ENCODE measurements at places on chromosomes 11 and 22.

- DNase-seq: no peak
These were observed 5.7 kb downstream of the ZP1 start for GRCh38 chr11:60872961-60873524.

DNA sequence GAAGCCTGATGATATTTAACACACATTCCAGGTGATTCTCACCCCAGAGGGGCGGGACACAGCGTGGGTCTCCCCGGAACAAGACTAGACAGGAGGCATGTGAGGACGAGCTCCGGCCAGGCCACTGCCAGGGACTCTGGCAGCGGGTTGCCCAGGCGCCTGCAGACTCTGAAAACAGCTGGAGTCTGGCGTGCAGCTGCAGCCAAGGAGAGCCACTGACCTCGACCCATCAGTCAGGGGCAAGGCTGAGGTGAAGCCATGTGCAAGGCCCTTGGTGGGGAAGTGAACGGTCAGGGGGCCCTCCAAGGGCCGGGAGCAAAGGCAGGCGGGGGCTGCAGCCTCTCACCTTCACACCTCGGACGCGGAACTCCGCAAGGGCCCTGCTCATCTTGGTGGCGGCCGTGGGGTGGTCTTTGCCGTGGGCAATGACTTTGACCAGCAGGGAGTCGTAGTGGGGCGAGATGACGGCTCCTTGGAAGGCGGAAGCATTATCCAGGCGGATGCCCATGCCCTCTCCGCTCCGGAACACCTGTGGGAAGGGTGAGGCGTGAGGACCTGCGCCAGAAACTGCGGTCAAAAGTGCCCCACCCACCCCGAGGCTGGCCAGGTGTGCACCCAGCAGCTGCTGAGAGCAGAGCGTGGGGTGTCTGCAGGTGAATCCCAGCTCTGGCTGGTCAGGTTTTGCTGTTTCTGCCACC, 6.7 kb downstream of the LRFN4 start:
- no peak for DNase-seq

DNA sequence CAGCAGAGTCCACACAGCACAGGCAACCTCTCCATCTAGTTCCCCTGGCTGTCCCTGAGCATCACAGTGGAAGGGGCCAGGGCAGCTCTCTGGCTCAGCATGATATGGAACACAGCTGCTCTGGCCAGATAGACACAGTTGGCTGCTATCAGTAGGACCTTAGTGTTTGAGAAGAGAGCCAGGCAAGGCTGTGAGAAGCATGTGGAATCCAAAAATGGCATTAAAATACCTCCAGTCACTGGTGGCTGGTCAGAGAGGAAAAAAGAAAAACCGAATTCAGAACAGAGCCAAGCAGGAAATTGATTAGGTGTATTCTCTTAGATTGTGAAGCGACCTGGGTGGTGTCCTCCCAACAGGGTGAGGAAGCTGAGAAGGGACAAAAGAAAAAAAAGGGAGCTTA, 27.9 kb downstream of the SERPINH1 start:
- no peak for DNase-seq

- no peak for DNase-seq
These were observed 26.2 kb downstream of the SUSD2 start for GRCh38 chr22:24207264-24208011.

DNA sequence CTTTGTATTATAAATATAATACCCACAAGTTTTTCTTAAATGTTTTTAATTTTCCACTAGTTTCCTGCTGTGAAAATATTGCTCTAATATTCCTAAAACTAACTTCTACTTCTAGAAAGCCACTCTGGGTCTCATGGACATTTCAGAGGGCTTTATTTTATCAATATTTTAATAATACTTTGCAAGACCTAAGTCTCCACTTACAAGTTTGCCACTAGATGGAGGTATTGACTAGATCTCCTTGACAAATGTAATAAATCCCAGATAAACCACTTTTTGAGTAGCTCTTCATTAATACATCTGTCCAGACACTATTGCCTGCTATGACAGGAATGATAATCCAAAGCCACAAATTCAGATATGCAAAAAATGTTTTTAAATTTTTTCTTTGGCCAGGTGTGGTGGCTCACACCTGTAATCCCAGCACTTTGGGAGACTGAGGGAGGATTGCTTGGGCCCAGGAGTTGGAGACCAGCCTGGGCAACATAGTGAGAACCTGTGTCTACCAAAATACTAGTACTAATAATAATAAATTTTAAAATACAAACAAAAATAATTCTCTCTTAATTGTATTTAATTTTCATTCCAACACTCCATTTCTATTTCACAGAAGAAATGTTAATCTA, 3.5 kb upstream of the ACAT1 start:
- no peak for DNase-seq

DNA sequence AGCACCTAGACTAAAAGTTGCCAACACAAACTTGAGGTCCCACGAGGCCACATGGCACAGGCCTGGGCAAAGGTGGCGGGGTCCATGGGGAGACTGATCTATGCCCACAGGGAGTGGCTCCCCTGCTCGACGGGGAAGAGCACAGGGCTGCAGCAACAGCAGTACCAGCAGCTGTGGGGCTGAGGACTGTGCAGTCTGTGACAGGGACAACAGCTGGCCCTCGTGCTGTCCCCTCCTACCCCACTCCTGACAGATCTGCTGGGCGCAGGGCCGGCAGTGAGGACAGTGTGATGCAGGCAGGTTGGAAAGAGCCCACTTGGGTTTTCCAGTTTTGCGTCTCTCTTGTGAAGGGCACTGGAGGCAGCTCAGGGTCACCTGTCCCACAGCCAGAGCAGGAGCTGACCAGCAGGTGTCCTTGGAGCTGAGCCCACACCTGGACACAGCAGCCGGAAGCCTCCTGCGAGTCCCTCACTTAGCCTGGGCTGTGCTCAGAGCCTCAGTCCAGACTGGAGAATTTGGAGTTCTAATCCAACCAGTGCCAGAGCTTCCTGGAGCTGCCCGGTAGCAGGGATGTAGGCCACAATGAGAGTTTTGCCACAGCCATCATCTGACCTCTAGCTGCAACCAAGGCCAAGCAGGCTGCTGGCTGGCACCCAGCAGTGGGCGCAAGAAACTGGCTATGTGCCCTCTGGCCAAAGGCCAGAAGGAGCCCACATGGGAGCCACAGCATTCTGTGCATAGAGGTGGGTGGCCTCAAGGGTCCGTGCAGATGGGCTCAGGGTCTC, 3.6 kb upstream of the GAS2L1 start:
- DNase-seq: no peak

- no peak for DNase-seq
These were observed 4.7 kb downstream of the HEPHL1 start for GRCh38 chr11:94025690-94026394.

- DNase-seq: no peak
These were observed 71.8 kb downstream of the TTC28 start for GRCh38 chr22:28607795-28608194.

GRCh38 chr22:42217019-42217751, 53.3 kb downstream of the TCF20 start:
- DNase-seq: no peak

DNA sequence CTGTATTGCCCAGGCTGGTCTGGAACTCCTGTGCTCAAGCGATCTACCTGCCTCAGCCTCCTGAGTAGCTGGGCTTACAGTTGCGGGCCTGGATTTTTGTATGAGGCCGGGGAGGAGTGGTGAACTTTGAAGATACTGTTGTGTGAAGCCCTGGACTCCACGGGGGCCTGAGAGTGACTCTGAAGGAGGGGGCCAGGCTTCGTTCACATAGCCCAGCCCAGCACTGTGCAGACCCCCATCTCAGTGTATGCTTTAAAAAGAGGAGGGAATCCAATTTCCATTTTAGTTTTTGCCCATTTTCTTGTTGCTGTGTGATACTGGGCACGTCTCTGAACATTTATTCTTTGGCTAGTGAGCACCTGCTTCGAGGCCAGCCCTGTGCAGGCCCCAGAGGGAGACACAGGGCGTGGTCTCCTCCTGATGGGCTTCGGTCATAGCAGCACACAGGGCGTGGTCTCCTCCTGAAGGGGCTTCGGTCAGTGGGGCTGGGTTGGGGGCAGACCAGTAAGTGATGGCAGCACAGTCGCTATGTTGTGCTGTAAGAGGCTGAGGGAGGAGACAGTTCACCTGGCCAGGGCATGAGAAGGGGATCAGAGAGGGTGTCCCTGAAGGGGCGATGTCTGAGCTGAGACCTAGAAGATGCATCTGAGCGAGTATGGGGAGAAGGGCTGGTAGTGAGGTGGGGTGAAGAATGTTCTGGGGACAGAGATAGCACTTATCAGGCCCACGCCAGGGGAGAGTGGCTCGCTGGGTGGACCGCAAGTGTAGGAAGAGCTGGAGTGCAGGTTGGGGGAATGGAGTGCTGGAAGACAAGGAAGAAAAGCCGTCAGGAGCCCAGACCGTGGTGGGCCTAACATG, 14.0 kb downstream of the SAMM50 start:
- no peak for DNase-seq

DNA sequence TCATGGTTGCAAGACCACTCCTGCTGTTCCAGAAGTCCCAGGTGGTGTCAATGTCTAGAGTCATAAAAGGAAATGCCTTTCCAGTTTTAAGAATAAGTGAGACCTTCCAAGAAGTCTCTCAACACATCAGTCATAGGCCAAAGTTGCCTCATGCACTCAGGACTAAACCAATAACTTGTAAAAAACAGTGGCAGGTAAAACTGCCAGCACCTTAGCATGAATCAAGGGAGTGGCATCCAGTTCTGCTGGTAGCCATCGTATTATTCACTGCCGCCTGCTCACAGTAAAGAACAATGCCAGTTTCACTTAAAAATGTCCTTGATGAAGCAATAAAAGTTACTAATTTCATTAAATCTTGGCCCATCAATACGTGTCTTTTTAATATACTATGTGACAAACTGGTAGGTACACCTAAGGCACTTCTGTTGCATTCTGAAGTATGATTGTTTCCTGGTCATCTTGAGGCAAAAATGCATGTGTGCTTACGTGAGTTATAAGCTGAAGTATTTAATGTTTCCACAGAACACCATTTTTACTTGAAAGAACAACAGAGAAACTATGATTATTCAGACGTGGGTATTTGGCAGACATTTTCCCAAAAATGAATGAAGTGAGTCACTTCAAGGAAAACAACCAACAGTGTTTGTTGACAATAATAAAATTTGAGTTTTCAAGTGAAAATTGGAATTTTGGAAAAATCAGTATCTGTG, 125.2 kb upstream of the SNX19 start:
- DNase-seq: no peak

GRCh38 chr11:125968354-125968753, 22.5 kb downstream of the VSIG10L2 start:
- DNase-seq: no peak

DNA sequence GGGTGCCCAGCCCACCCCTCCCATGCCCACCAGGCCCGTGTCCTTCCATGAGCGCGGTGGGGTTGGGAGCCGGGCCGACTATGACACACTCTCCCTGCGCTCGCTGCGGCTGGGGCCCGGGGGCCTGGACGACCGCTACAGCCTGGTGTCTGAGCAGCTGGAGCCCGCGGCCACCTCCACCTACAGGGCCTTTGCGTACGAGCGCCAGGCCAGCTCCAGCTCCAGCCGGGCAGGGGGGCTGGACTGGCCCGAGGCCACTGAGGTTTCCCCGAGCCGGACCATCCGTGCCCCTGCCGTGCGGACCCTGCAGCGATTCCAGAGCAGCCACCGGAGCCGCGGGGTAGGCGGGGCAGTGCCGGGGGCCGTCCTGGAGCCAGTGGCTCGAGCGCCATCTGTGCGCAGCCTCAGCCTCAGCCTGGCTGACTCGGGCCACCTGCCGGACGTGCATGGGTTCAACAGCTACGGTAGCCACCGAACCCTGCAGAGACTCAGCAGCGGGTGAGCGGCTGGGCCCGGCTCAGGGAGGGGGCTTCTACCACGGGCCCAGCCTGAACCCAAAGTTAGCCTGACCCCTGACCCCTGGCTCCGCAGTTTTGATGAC, 3.0 kb downstream of the PKP3 start:
- DNase-seq: no peak

- no peak for DNase-seq
These were observed 1.8 kb upstream of the RASD2 start for GRCh38 chr22:35538801-35539321.

DNA sequence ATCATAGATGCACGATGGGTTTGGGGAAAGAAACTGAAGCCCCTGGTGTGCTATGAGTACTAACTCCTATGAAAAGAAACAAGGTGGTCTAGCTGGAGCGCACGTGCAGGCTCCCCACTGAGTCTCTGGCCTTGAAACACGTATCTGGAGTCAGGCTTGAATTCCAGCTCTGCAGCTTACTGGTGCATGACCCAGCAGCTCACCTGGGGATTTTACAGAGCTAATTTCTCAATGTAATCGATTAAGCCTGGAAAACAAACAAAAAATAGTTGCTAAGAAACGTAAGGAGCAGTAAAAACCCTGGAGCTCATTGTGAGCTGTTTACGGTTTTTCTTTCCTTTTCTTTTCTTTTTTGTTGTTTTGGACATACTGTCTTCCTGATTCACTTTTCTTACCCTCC, 12.3 kb downstream of the KCNJ1 start:
- DNase-seq: no peak

DNA sequence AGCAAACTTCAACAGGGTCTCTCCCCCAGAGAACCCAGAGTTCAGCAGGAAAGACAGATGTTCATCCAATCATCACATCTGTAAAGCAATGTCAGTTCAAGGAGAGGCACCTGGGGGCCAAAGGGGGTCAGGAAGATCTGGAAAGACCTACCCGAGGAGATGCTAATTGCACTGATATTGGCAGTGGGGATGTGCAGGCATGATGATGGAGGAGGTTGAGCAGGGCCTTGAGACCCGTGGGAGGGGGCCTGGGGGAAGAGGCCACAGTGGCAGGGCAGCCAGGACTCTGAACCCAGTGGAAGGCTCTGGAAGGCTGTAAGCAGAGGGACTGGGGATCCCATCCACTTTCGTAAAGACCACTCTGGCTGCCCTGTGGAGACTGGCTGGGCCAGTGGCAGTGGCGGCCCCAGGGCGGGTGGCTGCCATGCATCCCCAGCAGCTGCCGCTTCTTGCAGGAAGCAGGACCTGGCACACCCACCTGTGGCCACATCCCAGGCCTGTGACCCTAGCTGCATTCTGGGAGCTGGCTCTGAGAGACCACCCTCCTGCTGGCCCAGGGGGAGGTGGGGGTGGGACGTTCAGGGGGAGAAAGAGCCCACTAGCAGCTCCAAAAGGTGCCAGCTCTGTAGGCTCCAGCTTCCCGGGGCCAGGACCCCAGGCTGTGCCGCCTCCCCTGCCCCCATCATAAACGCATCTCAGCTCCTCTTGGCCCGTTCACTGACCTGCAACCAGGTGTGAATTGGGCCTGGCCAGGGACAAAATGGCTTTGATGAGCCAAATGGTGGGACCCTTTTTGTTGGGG, 59.9 kb upstream of the FGF3 start:
- DNase-seq: no peak
